Activated CD4-positive, alpha-beta T cell treated with anti-CD3 and anti-CD28 coated beads, Interleukin-2, amount 10 ng/mL, durations not matched to agents 7 days and 5 days (primary cell): ENCODE measurements at places on chromosomes 4 and X. TPM values are rescaled to one million over a fixed set of nuclear protein-coding genes. Genes with fewer than 3 reads are reported as not detected.

The PIN4 gene
- total RNA-seq: 5.4 TPM

- H3K4me3 ChIP-seq: no peak overlapping the region
- H3K36me3 ChIP-seq: no peaks in the 10 kb centered on the region
- no peaks in the 10 kb centered on the region for H3K4me1 ChIP-seq
- peaks cover 6% of the 10 kb centered on the region for H3K27me3 ChIP-seq
- H3K27ac ChIP-seq: no peak overlapping the region
These were observed 2.9 kb downstream of the SORBS2 start for GRCh38 chr4:185809121-185809520.

GRCh38 chr4:153652051-153652784 lies 31.9 kb upstream of the TLR2 start:
- H3K4me3 ChIP-seq: no peak overlapping the region
- no peak for DNase-seq
- peaks cover 3% of the 10 kb centered on the region for H3K27me3 ChIP-seq
- H3K27ac ChIP-seq: peak overlapping the region; percentile 89

The POU4F2 gene
- not detected for total RNA-seq

The DCHS2 gene
- not detected for total RNA-seq

The SLC2A9 gene
- 1.5 TPM for total RNA-seq

The EGF gene
- total RNA-seq: not detected

The ASB9 gene
- 0.44 TPM for total RNA-seq

DNA sequence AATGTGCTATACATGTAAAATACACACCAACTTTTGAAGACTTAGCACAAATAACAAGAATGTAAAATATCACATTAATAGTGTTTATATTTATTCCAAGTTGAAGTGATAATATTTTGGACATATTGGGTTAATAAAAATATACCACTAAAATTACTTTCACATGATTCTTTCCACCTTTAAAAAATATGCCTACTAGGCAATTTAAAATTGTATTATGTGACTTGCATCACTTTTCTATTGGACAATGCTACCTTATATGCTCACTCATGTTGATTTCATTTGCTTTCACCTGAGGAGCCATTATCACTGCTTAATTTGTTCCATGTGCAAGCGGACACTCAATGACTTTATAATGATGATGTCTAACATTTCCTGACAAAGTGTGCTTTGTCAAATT lies 3.4 kb upstream of the PACRGL start:
- peaks cover 24% of the 10 kb centered on the region for H3K4me1 ChIP-seq
- no peak for DNase-seq
- no peak overlapping the region for H3K4me3 ChIP-seq

GRCh38 chr4:85610450-85610849 lies 135.5 kb downstream of the ARHGAP24 start:
- no peaks in the 10 kb centered on the region for H3K4me1 ChIP-seq
- H3K36me3 ChIP-seq: no peaks in the 10 kb centered on the region
- H3K4me3 ChIP-seq: no peak overlapping the region

The S100P gene
- total RNA-seq: 7.2 TPM

DNA sequence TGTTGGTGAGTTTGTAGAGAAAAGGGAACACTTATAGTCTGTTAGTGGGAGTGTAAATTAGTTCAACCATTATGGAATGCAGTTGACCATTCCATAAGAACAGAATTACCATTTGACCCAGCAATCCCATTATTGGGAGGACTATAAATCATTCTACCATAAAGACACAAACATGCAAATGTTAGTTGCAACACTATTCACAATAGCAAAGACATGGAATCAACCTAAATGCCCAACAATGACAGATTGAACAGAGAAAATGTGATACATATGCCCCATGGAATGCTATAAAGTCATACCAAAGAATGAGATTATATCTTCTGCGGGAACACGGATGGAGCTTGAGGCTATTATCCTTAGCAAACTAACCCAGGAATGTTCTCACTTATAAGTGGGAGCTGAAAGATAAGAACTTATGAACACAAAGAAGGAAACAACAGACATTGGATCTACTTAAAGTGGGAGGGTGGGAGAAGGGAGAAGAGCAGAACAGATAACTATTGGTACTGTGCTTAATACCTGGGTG lies 1819.2 kb upstream of the ADGRL3 start:
- no peaks in the 10 kb centered on the region for H3K36me3 ChIP-seq
- DNase-seq: no peak
- no peaks in the 10 kb centered on the region for H3K27me3 ChIP-seq

The SPATA4 gene
- not detected for total RNA-seq

DNA sequence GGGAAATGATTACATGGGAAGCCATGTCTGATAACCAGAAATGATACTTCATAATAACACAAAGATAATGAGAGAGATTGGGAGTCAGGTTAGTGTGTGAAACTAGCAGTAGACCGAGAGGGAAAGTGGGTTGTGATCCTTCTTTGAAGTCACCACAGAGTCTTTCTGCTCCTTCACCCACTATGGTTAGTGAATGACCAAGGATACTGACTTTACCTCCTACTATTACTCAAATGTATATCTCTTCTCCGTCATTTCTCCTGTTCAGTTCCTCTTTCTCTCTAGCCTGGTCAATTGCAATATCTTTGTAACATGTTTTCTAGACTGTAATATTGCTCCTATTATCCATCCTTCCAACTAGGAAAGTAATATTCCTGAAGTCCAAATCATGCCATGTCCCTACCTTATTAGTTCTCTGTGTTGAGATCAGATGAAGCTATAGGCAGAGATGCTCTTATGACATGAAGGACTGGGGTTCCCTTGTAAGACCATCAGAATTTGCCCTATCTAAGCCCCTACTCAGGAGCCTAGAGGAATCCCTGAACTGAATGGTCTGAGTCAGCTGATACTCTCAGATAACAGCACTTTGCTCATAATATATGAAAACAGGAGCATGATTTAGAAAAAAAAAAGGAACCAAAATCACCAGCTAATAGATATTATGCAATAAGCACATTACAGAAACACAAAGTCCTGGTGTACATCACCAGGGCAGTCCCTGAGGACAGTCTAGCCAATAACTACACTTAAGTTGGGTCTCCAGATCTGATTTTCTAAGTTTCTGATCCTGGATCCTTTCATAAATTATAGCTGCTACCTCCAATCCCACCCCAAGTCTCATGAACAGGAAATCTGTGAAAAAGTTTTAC lies 81.2 kb downstream of the SHROOM3 start:
- no peaks in the 10 kb centered on the region for H3K4me1 ChIP-seq
- no peak for DNase-seq
- H3K36me3 ChIP-seq: no peaks in the 10 kb centered on the region
- H3K4me3 ChIP-seq: no peak overlapping the region
- H3K27me3 ChIP-seq: peaks cover 2% of the 10 kb centered on the region
- no peak overlapping the region for H3K27ac ChIP-seq

The CXCL3 gene
- total RNA-seq: not detected

GRCh38 chrX:103734125-103734760 lies 23.5 kb downstream of the TMEM31 start:
- H3K4me1 ChIP-seq: peaks cover 4% of the 10 kb centered on the region
- peaks cover 9% of the 10 kb centered on the region for H3K27me3 ChIP-seq
- no peak overlapping the region for H3K27ac ChIP-seq

DNA sequence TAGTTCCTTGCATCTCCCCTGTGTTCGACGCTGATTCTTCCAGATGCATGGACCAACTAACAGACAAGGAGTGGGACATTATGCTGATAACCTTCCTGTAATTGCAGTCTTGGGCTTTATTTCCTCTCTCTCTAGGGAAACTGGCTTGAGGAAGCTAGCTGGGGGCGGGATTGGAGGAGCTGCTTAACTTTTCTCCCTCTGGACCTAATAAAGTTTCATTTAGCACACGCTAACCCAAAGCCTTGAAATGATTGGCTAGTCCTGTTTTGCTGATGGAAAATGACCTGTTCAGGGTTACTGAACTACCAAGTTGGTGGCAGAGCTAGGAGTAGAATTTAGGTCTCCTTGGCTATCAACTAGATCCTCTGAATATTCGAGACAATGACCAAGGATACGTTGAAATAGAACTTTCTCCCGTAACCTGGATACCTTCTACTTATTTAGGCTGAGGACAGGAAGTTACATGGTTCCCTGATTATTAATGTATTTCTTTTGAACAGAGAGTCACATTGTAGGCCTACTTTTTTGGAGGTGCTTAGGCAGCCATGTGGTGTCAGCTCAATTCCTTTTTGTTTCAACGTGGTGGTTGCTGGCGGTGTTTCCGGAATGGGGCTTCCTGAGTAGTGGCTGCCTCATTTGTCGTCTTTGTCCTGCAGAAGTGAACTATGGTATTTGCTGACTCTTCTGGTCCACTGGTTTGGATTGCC lies 2.0 kb downstream of the PGK1 start:
- H3K27me3 ChIP-seq: no peaks in the 10 kb centered on the region
- peak overlapping the region; percentile 95 for H3K27ac ChIP-seq
- peak overlapping the region; percentile 92 for H3K4me3 ChIP-seq
- peak; percentile 38 for DNase-seq
- peaks cover 55% of the 10 kb centered on the region for H3K36me3 ChIP-seq

- no peak for DNase-seq
- H3K27ac ChIP-seq: no peak overlapping the region
- no peaks in the 10 kb centered on the region for H3K36me3 ChIP-seq
- no peaks in the 10 kb centered on the region for H3K4me1 ChIP-seq
These were observed 29.2 kb upstream of the NPY2R start for GRCh38 chr4:155179216-155179615.

DNA sequence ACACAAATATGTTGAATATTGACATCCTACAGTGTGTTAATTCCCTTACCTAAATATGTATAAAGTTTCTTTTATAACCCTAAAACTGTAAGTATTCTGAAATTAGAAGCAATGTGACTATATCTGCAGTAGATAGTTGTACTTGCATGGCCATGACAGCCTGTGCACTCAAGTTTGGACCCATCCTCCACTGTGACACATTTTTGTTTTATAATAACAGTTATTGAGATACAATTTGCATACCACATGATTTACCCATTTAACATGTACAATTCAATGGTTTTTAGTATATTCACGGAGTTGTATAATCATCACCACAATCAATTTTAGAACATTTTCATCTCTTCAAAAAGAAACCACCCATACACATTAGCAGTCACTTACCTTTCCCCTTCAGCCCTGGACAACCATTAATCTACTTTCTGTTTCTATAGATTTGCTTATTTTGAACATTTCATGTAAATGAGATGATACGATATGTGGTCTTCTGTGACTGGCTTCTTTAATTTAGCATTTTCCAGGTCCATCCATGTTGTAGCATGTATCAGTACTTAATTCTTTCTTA lies 29.6 kb downstream of the HERC3 start:
- no peak for DNase-seq
- no peaks in the 10 kb centered on the region for H3K27me3 ChIP-seq
- peaks cover 39% of the 10 kb centered on the region for H3K36me3 ChIP-seq
- H3K4me3 ChIP-seq: no peak overlapping the region
- no peak overlapping the region for H3K27ac ChIP-seq

DNA sequence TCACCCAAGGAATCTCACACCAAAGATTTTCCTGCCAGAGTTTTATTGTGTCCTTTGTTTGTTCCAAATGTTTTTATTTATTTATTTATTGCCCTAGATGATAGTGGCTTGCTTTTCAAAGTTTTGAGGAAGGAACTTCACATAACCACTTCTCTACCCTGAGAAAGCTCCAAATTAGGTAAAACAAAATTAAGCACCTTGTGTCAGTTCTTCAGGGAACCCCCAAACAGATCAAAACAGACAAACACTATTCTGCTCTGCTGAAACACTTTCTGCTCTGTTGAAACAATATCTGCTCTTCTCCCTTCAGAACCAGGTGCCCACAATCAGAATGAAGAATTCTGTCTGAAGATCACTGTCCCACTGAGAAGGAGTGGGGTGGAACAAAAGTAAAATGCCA lies 16.5 kb upstream of the CYBB start:
- peaks cover 18% of the 10 kb centered on the region for H3K4me1 ChIP-seq
- H3K36me3 ChIP-seq: no peaks in the 10 kb centered on the region
- H3K27ac ChIP-seq: no peak overlapping the region
- no peaks in the 10 kb centered on the region for H3K27me3 ChIP-seq
- no peak for DNase-seq

The SYP gene
- 2.7 TPM for total RNA-seq

DNA sequence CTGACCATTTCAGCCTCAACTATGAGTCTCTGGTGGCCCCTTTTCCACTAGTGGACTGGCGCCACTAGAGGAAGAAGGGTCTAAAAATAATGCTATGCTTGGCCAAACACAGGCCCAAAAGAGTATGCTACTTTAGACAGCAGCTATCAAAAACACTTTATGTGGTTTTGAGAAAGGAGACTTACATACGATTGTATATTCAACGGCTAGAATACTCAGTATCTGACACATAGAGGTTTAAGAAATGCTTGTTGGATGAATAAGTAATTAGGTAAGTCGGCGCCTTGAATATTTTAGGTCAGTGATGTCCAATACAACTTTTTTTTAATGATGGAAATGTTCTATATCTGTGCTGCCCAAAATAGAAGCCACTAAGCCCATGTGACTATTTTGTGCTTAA lies 25.7 kb upstream of the TMPRSS11A start:
- H3K4me1 ChIP-seq: peaks cover 7% of the 10 kb centered on the region
- no peaks in the 10 kb centered on the region for H3K36me3 ChIP-seq
- H3K4me3 ChIP-seq: no peak overlapping the region
- peaks cover 5% of the 10 kb centered on the region for H3K27me3 ChIP-seq
- DNase-seq: no peak

DNA sequence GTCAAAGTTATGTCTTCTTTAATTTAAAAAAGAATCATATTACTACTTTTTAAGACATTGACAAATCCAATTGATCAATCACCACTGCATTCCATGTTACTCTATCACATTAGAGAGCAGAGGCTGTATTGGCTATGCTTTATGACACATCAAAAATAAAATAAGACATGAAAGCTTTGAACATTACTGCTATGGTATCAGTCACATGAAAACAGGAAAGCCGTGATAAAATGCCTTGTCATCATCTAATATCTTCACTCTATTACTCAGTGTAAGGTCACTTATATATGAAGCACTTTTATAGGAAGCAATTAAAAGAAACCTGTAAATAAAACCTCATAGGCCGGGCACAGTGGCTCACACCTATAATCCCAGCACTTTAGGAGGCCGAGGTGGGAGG lies 27.7 kb upstream of the CEP135 start:
- H3K4me1 ChIP-seq: no peaks in the 10 kb centered on the region
- H3K27me3 ChIP-seq: no peaks in the 10 kb centered on the region
- H3K36me3 ChIP-seq: no peaks in the 10 kb centered on the region
- no peak for DNase-seq
- H3K4me3 ChIP-seq: no peak overlapping the region
- no peak overlapping the region for H3K27ac ChIP-seq

The ETDA gene
- total RNA-seq: not detected

- no peaks in the 10 kb centered on the region for H3K36me3 ChIP-seq
- H3K4me3 ChIP-seq: no peak overlapping the region
- DNase-seq: no peak
- no peaks in the 10 kb centered on the region for H3K4me1 ChIP-seq
- H3K27ac ChIP-seq: no peak overlapping the region
These were observed 214.9 kb upstream of the ARHGAP24 start for GRCh38 chr4:85260064-85260463.

The LAP3 gene
- 142 TPM for total RNA-seq

The FAM9B gene
- total RNA-seq: not detected

The SLIT2 gene
- not detected for total RNA-seq

- no peak overlapping the region for H3K4me3 ChIP-seq
- DNase-seq: no peak
- no peaks in the 10 kb centered on the region for H3K4me1 ChIP-seq
These were observed 644.2 kb downstream of the FSTL5 start for GRCh38 chr4:161519611-161520010.

GRCh38 chr4:2850966-2851798 lies 7.5 kb downstream of the ADD1 start:
- H3K36me3 ChIP-seq: peaks cover 25% of the 10 kb centered on the region
- no peak for DNase-seq
- H3K27ac ChIP-seq: no peak overlapping the region
- H3K4me1 ChIP-seq: peaks cover 58% of the 10 kb centered on the region
- no peaks in the 10 kb centered on the region for H3K27me3 ChIP-seq
